ENCODE measurements at places on chromosomes 4 and X.

DNA sequence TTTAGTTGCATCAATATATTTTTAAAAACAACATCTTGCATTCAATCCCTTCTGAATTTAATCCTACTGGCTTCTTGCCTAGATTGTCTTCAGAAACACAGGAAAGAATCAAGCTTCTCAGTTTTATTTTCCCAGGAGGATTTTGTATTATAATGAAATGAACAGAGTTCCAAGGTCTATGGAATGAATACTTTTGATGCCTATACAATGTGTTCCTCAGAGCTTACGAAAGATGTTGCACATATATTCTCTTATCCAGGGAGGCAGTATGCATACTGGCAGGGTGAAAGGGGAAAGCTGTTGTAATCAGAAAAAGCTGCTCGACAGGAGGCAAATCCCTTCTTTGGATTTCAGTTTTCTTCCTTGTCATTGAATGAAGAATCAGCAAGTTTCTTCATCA lies 8.8 kb downstream of the TMPRSS11D start:
- no peak for DNase-seq

DNA sequence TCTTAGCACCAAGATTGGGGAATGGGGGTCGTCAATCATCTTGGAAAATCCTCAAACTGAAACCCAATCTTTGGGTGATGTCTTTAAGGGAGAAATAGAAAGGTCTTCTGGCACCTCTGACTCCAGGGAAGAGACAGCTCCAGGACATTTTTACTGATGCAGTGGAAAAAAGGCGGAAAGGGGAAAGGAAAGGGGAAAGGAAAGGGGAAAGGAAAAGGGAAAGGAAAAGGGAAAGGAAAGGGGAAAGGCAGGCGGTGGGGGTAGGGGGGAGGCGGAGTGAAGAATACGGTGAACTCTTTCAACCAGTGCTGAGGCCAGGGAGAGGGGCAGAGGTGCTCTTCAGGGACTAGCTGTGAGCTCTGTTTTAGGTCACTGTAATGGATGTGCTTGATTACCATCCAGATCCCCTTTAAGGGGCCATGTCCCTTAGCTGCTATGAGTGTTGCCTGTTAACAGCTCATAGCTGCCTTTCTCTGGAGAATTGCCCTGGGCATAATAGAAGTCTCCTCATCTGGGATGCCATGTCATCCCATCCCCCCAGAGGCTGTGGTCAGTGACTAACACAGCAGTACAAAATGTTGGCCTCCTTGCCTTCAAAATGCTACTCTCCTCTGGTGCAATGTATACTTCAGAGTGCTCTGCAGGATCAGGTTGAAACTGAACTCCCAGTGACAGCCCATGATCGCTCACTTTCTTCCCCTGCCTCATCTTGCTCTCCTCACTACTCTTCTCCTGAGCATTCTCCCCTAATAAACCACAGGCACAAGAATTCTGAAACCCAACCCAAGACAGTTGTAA lies 92.4 kb upstream of the AP1S2 start:
- peak; percentile 7 for DNase-seq

GRCh38 chrX:133789829-133790228 lies 195.6 kb downstream of the GPC3 start:
- DNase-seq: no peak

DNA sequence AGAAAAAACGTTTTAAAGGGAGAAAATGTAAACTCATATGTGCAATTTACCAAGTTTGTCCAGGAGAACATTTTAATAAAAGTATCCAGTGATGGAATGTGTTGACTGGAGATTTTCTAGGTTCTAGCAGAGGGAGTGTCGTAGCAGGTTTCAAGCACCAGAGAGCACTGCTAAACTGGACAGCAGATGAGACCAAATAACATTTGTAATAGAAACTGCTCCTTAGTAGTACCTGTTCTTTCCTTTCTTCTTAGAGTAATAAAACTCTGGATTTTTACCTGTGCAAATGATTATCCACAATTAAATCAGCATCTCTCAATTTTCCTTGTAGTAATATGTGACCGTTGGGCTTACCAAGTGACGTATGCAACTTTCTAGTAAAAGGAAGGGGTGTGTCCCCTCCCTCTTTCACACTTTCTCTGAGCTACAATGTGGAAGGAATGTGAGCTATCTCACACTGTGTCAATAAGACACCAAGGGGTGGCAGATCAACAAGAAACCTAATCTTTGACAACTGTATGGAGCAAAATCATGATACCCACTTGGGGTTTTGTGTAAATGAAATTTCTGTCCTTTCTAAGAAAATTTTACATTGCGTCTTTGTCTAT lies 9.5 kb downstream of the HPGDS start:
- no peak for DNase-seq

DNA sequence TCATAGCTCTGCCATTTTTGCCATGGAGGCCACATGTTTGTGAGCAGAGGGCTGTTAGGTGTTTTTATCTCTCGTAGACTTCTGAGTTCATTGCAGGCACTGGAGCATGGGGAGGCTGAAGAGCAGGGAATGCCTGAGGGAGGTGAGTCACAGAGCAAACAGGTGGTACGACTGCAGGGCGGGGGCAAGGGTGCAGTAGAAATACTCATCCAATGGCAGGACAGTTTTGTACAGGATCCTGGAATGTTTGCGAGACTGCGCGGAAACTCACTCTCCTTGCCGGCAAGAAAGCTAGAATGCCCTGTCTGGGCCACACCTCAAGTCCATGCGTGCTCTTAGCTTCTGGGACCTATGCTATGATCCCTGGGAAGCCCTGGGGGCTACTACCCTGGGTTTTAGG lies 20.0 kb upstream of the VCX2 start:
- no peak for DNase-seq

- DNase-seq: no peak
Observed at GRCh38 chr4:36026348-36026880, 217.9 kb downstream of the ARAP2 start.

DNA sequence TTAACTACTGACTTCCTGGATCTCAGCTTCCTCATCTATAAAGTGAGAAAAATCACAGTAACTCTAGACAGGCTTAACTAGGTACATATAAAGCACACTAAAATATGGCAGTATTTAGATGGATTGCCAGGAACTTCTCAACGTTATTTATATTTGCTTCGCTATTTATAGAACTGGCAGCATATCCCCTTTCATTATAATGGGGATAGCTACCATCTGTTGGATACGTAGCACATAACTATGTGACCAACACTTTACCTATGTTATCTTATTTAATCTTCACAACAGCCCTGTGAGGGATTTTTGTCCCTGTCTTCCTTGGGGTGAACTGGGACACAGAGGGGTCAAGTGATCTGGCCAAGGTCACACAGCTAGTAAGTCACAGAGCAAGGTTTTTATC lies 64.6 kb downstream of the ENPEP start:
- no peak for DNase-seq

GRCh38 chr4:98485816-98486345 lies 172.5 kb downstream of the TSPAN5 start:
- DNase-seq: no peak

DNA sequence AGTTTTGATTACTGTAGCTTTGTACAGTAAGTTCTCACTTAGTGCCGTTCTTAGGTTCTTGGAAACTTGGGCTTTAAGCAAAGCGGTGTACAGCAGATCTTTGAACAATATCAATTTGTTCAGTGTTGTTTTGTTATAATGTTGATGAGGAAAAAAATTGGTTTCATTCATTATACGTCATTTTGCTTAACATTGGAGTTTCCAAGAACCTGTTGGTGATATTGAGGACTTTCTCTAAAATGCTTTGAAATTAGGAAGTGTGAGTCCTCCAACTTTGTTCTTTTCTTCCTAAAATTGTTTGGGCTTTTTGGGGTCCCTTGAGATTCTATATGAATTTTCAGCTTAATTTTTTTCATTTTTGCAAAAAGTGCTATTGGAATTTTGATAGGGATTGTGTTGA lies 49.1 kb downstream of the STAG2 start:
- DNase-seq: no peak

GRCh38 chr4:1613099-1613495 lies 71.0 kb downstream of the FAM53A start:
- no peak for DNase-seq

DNA sequence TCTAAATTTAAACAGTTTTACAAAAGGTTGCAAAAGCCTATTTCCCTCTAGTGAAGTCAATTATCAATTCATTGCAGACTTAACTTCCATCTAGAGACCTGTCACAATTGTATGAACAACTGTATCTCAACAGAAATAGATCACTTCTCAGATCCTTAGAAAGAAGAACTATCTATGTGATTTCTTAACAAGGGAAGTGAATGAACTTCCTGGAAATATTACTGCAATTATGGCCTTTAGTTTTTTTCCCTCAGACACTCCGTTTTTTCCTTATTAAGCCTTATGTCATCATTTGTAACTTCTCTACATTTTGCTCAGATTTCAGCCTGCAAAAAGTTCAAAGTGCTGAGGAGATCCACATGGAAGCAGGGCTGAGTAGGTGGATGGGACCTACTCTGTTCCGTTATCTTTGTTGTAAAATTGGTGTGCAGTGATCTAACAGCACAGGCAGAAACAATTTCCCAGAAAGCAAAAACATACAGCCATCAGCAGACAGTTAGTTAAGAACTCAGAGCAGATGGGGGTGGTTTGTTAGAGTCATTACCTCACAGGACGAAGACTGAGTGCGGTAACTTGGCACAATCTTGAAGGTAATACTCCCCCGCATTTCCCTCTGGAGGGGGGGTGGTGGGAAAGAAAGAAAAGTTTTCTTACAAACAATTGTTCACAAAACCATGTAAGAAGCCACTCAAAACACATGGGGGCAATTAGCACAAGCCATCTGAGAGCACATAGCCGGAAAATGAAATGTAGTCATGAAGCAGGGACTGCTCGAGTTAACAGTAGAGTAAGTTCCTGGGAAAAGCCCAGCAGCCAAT lies 112.3 kb downstream of the NYX start:
- peak; percentile 49 for DNase-seq

DNA sequence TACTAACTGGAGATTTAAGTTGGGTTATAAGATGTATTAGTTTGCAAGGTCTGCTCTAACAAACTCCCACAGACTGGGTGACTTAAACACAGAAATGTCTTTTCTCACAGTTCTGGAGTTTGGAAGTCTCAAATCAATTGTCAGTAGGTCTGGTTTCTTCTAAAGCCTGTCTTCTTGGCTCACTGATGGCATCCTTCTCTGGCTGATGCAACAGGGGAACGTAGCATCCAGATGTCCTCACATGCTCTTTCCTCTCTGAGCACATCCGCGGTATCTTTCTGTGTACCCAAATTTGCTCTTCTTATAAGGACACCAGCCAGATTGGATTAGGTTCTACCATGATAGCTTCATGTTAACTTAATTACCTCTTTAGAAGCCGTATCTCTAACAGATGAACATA lies 63.2 kb upstream of the BMP3 start:
- no peak for DNase-seq

- peak; percentile 1 for DNase-seq
Observed at GRCh38 chrX:7891928-7892327, 35.3 kb downstream of the PNPLA4 start.

- DNase-seq: peak; percentile 22
Observed at GRCh38 chr4:53478671-53479456, 101.4 kb downstream of the FIP1L1 start.

DNA sequence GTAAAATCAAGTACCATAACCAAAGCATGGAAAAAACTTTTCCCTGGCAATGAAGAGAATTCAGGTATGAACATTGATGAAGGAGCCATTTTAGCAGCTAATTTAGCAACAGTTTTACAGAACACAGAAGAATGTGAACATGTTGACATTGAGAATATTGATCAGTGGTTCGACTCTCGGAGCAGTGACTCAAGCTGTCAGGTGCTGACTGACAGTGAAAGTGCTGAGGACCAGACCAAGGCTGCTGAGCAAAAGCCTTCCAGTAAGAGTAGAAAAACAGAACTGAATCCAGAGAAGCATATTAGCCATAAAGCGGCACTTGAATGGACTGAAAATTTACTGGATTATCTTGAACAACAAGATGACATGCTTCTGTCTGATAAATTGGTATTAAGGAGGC lies 2.8 kb downstream of the TIGD2 start:
- DNase-seq: no peak

GRCh38 chr4:147901388-147901787 lies 169.5 kb downstream of the ARHGAP10 start:
- no peak for DNase-seq

DNA sequence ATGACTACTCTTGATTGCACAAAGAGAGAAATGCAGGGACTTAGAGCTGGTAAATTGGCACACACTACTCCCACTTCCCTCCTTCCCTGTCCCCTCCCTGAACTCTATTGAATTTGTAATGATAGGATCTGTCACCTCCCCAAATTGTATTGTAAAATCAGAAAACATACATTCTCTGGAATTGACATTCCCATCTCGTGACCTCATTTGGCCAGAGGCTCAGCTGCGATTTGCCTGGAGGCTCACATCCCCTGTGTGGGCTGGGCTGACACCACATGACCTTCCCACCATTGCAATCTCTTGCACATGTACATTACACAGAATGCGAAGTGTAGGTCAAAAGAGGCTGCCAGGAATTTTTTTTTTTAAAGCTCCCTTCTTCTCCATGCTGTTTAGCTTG lies 172.1 kb downstream of the MID1IP1 start:
- DNase-seq: no peak

GRCh38 chrX:140229191-140229590 lies 263.9 kb upstream of the CXorf66 start:
- no peak for DNase-seq

- DNase-seq: peak; percentile 91
Observed at GRCh38 chrX:21839334-21840192, at the start of gene MBTPS2. TSS of gene MBTPS2 (plus strand) at chrX:21839617. CDS start at chrX:21839735, 118 bp downstream.

Measured in hematopoietic multipotent progenitor cell treated with erythropoietin and hydrocortisone succinate and interleukin-3 and kit ligand, for 4 days (in vitro differentiated cells).